SK-MEL-5 (cell line): ENCODE measurements at places on chromosomes 5 and 9.

DNA sequence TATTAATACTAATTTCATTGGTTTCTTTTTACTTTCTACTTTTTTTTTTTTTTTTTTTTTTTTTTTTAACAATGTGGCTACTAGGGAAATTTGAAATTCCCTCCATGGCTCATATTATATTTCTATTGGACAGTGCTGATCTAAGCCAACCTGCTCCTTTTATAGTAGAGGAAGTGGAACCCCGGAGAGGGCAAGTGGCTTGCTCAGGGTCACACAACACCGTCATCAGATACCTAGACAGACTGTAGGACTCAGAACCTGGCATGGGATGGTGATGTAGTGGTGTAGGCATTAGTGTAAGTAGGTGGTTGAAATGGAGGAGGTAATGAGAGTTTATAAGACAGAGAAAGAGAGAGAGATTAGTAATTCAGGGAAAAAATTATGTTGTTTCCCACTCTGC is 10.8 kb downstream of the ZNF618 start:
- DNase-seq = peak; percentile 12

GRCh38 chr9:93234600-93234999 is 50.7 kb downstream of the WNK2 start:
- DNase-seq = no peak

DNA sequence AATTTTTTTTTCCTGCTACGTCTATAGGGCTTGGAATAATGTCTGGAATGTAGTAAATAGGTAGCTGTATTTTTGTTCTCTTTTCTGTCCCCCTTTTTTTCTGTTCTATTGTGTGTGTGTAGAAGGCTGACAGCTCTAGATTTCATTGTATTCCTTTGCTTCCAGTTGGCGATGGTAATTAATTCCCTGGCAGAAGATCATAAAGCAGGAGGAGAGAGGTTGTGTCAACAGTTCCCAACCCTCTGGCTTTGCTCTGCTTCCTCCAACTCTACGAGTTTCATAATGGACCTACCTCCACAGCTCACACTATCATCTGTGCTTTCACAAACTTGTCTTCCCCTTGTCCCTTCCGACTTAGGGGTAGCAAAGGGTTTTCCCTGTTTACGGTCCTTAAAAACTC is 117.9 kb upstream of the CDH18 start:
- no peak for DNase-seq

GRCh38 chr5:169413416-169413815 is 112.5 kb upstream of the SLIT3 start:
- no peak for DNase-seq

- DNase-seq = no peak
These were observed 9.8 kb downstream of the LURAP1L start for GRCh38 chr9:12784461-12785259.

- no peak for DNase-seq
These were observed 402.9 kb upstream of the TYRP1 start for GRCh38 chr9:12290166-12290869.

- no peak for DNase-seq
These were observed 263.4 kb downstream of the DEPDC1B start for GRCh38 chr5:60436518-60436917.

DNA sequence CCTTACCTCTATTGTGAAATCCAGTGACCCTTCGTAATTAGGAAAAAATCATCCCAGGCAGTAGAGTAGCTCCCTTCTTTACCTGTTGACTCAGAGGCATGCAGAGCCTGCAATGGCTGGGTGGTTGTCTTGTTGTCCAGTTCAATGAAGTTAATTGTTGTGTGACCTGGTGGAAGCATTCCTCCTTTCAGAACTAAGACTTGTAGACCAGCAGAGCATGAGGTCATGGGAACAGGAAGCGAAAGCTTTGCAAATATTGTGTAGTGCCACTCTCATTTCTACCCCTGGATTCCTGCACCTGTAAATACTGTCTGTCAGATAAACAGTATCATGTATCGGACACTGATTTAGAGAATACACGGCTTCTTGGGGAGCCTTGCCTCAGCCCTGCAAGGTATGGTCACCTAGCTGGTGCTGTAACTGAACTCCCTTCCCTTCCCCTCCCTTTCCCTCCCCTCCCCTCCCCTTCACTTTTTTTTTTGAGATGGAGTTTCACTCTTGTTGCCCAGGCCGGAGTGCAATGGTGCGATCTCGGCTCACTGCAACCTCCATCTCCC is 5.7 kb upstream of the PRXL2C start:
- DNase-seq = no peak

- DNase-seq = no peak
These were observed 77.3 kb downstream of the PAM start for GRCh38 chr5:102832445-102832844.

DNA sequence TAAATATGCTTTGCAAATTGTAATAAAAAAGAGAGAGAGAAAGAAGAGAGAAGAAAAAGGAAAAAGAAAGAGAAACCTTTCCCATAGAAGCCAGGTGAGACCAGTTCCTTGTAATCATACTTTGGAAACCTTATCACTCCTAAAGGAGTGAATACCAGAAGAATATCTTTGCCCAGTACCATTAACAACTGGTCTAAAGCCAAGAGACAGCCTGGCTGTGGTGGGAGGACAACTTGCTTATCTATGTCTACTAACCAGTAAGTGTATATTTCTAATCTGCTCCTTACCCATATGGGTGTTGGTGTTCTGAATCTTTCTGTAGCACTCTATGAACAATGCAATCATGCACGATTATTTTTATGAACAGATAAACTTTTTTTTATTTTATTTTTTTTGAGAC is 10.5 kb upstream of the TXN start:
- no peak for DNase-seq

DNA sequence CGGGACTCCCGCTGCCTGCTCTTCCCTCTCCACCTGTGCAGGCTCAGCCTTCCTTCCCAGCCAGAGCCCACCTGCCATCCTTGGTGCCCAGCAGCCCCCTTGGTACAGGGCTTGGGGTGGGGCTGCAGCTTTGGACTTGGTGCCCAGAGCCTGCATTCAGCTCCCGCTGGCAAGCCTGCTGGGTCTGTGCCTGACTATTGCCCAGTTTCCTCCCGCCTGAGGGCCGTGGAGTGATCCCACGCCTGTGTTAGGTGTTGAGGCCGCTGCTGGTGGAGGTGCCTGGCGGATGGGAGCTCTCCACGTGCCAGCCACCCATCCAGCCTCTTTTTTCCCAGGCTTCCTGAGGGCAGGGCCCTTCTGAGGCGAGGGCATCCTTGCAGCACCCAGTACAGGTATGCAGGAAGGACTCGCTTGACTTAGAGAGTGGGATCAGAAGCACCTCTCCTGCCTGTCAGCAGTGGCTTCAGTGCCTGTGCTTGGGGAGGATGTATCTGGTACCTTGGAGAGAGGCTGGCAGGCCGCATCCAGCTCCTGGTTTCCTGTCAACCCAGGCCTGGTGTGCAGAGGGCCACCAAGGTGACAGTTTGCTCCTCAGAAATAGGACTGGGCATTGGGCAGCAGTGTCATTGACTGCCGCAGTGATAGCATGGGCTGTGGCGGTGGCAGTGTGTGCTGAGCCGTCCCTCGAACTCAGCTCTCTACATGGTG is 7.8 kb downstream of the RXRA start:
- DNase-seq = no peak

GRCh38 chr5:58088941-58089340 is 370.9 kb downstream of the PLK2 start:
- DNase-seq = no peak

DNA sequence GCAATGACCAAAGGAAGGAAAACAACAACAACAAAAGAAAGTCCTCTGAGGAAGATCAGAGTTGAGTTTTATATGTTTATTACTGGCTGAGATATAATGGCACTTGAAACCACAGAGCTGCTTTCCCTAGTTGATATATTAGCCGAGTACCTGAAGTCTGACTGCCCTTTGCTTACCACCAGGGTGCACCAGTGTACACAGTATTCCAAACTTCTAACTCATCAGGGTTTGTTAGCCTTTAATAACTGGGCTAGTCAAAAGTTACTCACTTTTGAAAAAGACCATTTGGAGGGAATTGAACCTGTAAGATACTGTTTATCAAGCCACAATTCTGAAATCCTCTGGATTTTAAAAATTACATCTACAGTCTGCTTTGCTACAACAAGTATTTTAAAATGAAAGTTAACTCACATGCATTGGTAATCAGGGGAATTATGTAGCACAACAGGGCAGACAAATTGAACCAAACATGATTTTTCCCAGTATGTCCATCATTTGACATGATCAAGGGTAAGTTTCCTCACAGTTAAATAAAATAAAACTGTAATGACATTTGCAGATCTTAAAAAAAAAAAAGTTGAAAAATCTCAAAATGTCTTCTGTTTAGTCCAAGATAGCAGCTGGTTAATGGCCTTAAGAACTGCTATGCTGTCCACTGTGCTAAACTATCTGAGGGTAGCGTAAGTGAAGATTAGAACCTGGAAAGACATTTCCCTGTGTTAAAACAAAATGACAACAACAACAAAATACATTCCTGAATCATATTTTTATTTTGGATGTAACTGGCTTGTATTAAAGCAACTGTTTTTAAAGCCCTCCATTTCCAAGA is 57.3 kb upstream of the C6 start:
- DNase-seq = peak; percentile 94

DNA sequence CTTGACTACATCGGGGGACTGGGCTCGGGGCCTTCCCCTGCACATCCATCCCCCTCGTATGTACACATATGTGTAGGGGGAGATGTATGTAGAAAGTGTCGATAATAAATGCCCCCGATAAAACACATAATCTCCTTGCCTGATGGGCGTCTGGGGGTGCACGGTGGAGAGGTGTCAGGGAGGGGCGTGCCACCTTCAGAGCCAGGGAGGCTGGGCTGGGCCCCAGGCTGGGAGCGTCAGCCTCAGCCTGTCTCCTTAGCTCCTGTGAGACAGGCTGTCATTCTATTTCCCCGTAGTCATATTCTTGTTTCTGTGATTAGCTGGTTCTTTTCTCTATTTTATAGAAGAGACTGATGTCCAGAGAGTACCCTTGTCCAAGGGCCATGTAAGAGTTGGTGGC is 4.7 kb upstream of the RXRA start:
- DNase-seq = no peak

DNA sequence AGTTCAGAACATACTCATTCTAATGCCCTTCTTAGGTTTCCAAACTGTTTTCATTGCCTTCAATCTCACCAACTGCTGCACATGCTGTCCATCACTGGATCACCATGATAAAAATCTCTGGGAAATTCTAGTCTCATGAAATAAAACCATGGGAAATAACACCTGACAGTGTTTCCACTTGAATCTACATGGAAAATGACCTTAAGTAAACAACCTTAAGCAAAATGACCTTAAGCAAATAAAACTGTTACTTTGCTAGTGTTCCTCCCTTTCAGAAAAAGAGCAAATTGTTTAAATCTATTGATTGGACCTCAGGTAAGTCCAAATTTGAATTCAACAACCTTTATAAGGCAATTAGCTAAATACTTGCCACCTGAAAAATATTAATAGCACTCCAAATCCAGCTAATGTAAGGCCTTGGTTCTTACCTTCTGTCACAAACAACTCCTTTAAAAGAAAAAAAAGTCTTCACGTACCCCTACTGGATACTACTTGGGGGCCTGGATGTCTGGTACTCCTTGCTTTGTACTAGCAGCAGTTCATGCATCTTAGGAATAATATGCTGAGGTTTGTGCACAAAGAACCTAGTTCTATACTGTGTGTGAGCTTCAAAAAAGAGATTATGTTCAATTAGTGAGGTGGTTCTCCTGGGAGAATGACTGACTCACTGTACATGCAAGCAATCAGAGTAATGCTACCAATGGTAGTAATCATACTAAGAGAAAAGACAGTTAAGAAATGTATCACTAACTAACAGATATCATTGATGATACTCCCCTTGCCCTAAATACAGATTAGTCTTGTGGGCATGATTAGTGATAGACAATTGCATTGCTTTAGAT is 630.4 kb downstream of the PSAT1 start:
- DNase-seq = no peak

- DNase-seq = no peak
These were observed 19.7 kb upstream of the F2R start for GRCh38 chr5:76696251-76696650.

GRCh38 chr5:107235167-107235566 is 435.6 kb downstream of the EFNA5 start:
- no peak for DNase-seq

DNA sequence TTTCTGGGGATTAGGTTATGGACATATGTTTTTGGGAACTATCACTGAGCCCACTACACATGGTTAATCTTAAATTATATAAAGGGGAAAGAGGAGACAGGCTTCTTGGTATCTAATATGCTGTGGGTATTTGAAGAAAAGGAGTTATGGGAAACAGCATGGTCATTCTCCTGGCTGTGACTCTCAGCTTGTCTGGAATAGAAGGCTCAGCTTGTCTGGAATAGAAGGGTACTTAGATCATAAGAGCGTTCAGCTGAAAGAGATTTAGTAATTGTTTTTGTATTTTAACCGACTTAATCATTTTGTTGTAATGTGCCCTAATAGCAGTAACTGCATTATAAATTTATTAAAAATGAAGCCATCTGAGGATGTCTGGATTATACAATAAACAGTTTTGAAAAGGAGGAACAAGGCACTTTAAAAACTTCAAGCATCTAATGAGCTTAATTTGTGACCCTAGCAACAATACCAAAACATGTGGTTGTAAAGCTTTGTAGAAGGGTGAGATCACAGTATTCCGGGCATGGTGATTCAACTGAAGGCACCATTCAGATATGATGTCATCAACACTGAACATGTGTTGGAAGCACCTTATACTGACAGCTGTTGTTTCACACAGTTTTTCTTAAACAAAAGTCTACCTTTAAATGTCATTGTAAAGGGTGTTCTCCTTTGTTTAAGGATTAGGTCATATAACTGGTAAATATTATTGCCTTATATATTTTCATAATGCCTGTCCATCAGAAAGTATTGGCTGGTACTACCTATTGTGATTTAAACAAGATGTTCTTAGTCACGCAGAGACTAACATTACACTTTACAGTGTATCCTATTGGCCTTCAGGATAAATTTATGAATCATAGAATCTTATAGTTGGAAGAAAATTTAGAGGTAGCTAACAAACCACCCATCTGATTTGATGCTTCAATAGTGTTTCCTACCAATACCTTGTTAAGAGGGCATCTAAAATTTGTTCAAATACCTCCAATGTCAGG is 2174.1 kb upstream of the WWC1 start:
- no peak for DNase-seq

DNA sequence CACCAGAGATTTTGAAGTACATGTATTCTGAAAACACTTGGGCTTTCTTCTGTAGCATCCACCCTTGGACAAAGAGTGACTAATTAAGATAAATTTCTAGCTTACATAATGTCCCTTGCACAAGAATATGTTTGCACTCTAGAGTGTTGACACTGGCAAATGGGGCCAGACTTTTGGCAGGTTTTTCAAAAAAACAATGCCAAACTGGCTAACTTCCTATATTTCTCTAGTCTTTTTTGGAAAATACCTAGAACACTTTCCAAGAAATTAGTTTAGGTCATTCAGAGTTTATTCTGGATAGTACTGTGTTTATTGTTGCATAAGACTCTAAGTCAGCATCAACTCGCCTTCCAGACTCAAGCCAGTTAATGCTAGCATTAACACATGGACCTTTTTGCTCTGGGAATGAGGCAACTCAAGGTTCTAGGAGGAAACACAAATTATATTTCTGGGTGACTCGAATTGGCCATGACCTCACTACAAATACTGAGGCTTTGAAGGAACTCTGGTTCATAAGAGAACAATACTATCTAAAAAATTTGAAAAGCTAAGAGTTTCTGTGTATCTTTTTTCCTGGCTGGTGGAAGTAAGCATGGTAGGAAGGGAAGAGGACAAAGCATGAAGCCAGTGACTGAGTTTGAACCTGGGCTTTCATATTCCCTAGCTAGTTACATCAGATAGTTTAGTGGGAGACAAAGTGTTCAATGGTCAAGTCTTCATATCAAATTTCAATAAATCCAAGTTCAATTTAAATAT is 101.6 kb downstream of the NREP start:
- DNase-seq = no peak

- peak; percentile 7 for DNase-seq
These were observed 40.4 kb upstream of the SYNPO start for GRCh38 chr5:150599917-150600511.
